ENCODE measurements at places on chromosomes 2 and 18. TPM values are rescaled to one million over a fixed set of nuclear protein-coding genes. Genes with fewer than 3 reads are reported as not detected.

The SPDYA gene
- 0.23 TPM for total RNA-seq

- DNase-seq, result no peak
Measured at GRCh38 chr2:165920748-165921147, 32.8 kb downstream of the TTC21B start.

DNA sequence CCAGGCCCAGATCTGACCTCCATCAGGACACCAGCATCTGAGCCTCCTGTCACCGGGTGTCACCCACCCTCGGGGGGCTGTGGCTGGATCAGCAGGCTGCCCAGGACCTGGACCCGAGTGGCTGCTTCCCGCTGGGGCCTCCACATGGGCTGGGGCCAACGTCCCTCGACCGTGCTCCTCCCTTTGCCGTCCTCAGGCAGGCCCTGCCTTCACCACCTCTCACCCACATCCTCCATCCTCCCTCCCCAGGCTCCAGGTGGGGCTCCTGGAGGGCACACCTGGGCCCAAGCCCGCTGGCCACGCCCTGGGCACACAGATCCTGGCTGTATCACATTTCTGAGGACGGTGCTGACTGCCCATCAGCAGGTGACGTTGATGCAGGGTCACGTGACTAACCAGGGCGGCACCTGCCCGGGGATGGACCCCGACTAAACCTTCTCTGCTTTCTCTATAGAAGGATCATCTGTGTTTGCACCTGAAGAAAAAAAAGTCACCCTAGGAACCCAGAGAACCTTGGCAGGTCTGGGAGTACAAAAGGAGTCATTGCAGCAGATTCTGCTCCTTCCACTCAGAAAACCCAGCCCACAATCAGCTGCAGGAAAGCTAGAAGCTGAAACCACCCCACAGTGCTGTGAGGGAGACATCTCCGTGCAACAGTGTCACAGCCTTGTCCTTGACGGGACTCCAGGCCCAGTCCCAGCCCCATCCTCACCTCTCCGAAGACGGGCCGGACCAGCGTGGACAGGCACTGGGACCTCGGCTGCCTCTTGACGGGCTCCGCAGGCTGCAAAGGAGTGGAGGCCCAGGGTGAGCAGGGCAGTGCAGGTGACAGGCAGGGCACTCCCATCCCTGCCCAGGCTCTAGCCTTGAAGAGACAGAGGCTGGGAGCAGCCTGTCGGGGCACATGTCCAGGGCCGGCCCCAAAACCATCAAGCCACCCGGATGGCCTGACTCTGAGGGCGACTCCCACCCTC is 11.2 kb downstream of the STK25 start:
- no peak for DNase-seq

GRCh38 chr2:40401896-40402295 is 50.0 kb downstream of the SLC8A1 start:
- DNase-seq, result peak; percentile 52

GRCh38 chr18:3663870-3664512 is 214.0 kb downstream of the TGIF1 start:
- no peak for DNase-seq

DNA sequence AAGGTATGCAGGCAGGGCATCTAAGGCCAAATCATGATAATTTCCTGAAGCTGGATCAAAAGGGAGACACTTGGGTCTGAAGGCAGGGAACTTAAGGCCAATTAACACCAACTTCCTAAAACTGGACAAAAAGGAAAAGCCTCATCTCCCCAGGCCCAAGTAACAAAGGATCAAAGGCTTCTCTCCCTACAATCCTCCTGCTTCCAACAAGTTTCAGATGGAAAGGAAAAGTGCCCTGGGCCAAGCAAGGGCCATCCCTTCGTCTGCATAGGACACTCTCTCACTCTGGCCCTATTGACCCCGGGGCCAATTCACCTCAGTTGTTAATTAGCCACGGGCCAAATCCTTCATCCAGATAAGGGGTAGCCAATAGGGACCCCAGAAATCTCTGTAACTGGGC is 1335.8 kb upstream of the CDH2 start:
- DNase-seq, result no peak

GRCh38 chr18:24516261-24516660 is 55.8 kb downstream of the HRH4 start:
- no peak for DNase-seq
